Thyroid gland (tissue), 4 donors: ENCODE measurements at places on chromosomes 16 and 17. TPM values are rescaled to one million over a fixed set of nuclear protein-coding genes. Genes with fewer than 3 reads are reported as not detected.

DNA sequence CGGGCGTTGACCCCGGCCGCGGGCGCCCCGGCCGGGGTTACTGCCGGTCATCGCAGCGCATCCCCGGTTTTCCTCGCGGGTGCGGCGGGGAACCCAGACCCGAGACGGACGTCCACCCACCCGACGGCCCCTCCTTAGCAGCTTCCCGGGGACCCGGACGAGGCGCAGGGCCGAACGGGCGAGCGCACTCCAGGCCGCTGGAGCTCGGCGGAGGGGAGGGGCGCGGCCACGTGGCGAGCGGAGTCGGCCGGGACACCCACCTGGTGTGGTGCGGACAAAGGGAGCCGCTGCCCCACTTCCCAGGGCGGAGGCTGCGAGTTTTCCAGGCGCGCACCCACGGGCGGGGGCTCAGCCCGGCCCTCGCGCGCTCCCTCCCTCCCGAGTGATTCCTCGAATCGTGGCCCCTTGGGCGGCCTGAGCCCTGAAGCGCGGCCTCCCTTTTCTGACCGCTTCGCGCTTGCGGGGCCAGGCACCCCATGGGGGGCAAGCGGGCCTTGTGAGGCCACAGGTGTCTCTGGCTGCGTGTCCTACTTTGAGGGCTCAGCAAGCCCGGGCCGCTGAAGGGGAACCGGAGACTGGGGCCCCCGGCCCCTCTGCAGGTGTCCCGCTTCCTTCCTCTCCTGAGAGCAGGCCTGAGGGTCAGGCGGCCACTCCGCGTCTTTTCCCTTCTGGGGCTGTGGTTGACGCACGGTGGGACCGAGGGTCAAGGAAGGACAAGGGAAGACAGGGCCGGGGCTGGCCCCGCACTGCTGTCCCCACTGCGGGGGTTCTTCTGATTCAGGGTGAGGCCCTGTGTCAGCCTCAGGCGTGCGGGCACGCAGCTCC, 1.1 kb upstream of the FASN start:
- peak overlapping the region; percentile 9 for H3K4me3 ChIP-seq
- H3K4me1 ChIP-seq = peaks cover 29% of the 10 kb centered on the region
- peaks cover 13% of the 10 kb centered on the region for H3K36me3 ChIP-seq

DNA sequence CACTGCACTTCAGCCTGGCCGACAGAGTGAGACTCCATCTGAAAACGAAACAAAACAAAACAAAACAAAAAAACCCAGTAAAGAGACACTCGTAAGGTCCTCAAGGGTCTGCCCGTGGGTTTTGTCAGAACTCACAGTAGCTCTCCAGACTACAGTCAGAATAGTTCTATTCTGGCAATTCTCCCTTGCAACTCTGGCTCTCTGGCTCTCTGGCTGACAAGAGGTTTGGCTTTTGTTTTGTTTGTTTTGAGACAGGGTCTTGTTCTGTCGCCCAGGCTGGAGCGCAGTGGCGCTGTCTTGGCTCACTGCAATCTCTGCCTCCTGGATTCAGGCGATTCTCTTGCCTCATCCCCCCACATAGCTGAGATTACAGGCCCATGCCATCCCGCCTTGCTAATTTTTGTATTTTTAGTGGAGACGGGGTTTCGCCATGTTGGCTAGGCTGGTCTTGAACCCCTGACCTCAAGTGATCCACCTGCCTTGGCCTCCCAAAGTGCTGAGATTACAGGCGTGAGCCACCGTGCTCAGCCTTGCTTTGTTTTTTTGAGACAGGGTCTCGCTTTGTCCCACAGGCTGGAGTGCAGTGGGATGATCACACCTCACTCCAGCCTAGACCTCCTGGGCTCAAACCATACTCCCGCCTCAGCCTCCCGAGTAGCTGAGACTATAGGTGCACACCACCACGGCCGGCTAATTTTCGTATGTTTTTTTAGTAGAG, 20.5 kb upstream of the CHP2 start:
- no peak overlapping the region for H3K4me3 ChIP-seq
- no peaks in the 10 kb centered on the region for H3K36me3 ChIP-seq
- H3K27me3 ChIP-seq = no peaks in the 10 kb centered on the region

DNA sequence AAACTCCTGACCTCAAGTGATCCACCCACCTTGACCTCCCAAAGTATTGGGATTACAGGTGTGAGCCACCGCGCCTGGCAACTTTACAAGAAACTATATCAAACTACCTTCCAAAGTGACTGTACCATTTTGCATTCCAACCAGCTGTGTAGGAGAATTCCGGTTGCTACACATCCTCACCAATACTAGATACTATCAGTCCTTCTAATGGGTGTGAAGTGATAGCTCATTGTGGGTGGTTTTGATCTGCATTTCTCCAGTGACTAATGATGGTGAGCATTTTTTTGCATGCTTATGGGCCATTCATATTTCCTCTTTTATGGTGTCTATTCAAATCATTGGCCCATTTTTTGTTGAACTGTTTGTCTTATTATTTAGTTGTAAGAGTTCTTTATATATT, 37.7 kb downstream of the SCNN1B start:
- H3K27me3 ChIP-seq = no peaks in the 10 kb centered on the region
- DNase-seq = no peak
- no peak overlapping the region for H3K27ac ChIP-seq

The GNG13 gene
- total RNA-seq = not detected

GRCh38 chr17:10357768-10358167, 15.0 kb downstream of the MYH13 start:
- H3K4me3 ChIP-seq = no peak overlapping the region
- no peaks in the 10 kb centered on the region for H3K36me3 ChIP-seq
- no peaks in the 10 kb centered on the region for H3K27me3 ChIP-seq
- no peak overlapping the region for H3K27ac ChIP-seq

GRCh38 chr17:44587339-44587738, 30.1 kb downstream of the FZD2 start:
- H3K27ac ChIP-seq = no peak overlapping the region
- H3K4me1 ChIP-seq = no peaks in the 10 kb centered on the region
- no peak overlapping the region for H3K4me3 ChIP-seq
- no peaks in the 10 kb centered on the region for H3K36me3 ChIP-seq
- no peaks in the 10 kb centered on the region for H3K27me3 ChIP-seq
- DNase-seq = peak; percentile 53

DNA sequence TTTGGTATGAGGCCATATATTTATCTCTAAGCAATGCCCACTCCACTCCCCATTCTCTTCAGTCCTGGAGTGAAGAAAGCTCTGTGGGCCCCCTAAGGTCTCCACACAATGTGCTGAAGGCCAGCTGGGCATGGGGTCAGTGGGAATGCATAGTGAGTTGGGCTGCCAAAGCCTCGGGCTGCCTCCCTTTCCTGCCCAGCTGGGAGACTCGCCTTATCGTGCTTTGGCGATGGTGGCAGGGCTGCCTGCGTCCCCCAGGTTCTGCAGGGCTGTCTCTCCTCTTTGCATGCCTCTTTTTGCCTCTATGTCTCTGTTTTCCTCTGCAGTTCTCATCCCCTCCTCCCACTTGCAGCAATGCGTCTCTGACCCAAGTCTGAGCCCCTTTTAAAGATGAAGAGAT, 116.5 kb downstream of the CYLD start:
- H3K36me3 ChIP-seq = no peaks in the 10 kb centered on the region
- no peak overlapping the region for H3K4me3 ChIP-seq
- H3K4me1 ChIP-seq = no peaks in the 10 kb centered on the region
- no peak for DNase-seq
- H3K27me3 ChIP-seq = no peaks in the 10 kb centered on the region

The VMO1 gene
- 1.8 TPM for total RNA-seq

DNA sequence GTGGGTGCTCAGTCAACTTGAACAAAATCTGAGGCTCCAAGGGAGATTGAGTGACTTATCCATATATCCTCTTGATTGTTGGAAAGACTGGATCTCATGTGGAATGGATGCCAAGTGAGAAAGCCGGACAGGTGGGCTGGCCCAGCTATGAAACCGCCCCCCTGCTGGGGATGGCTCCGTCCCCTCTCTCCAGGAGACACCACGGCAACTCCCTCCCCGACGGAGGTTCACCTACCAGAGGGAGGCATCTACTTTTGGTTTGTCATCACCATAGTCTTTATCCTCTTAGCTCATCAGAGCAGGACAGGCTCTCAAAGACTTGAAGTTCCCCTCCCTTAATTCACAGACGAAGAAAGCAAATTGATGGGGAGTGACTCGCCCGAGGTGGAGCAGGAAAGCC, 1.8 kb upstream of the ALG1 start:
- peaks cover 2% of the 10 kb centered on the region for H3K36me3 ChIP-seq
- no peak overlapping the region for H3K27ac ChIP-seq
- DNase-seq = no peak
- peaks cover 28% of the 10 kb centered on the region for H3K4me1 ChIP-seq

GRCh38 chr16:10552998-10553491, 27.4 kb downstream of the EMP2 start:
- H3K36me3 ChIP-seq = no peaks in the 10 kb centered on the region
- DNase-seq = no peak
- H3K27ac ChIP-seq = no peak overlapping the region
- peaks cover 11% of the 10 kb centered on the region for H3K4me1 ChIP-seq

DNA sequence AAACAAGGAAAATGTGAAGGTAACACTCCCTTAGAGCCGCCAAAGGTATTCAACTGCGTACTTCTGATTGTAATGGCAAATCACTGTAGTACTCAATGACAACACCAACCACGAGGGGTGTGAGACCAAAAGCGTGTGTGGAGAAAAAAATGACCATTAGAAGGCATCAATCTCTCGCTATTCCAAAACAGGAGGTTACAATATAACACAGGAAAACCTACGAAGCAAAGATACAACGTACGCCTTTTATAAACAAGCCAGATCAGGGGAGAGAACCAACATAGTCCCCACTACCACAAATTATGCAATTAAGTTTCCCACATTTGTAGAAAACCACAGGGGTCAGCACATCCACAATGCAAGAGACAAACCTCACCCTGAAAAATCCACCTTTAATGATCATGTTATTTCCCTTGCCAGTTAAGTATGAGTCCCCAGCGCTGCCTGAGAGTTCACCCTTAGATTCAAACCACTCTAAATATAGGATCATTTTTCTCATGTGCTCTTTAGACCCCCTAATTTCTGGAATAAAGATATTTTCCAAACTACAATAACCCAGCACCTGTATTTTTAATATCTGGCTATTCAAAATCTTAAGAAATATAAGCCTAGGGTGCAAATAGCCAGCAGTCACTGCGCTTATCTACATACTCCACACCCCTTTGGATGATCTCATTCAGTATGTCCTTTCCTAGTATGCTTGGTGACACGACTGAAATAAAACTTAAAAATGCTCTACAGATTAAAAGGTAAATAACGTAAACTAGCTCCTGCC, 12.4 kb downstream of the TEX14 start:
- H3K27me3 ChIP-seq = no peaks in the 10 kb centered on the region
- no peaks in the 10 kb centered on the region for H3K36me3 ChIP-seq
- H3K4me1 ChIP-seq = no peaks in the 10 kb centered on the region
- H3K27ac ChIP-seq = no peak overlapping the region
- H3K4me3 ChIP-seq = no peak overlapping the region
- no peak for DNase-seq

GRCh38 chr17:18226284-18226945, 980 bp downstream of the LLGL1 start:
- no peak for DNase-seq
- H3K4me3 ChIP-seq = peak overlapping the region; percentile 47
- peaks cover 12% of the 10 kb centered on the region for H3K4me1 ChIP-seq
- H3K36me3 ChIP-seq = no peaks in the 10 kb centered on the region
- H3K27ac ChIP-seq = no peak overlapping the region

GRCh38 chr17:77856551-77857305, 101.8 kb upstream of the TNRC6C start:
- no peak overlapping the region for H3K27ac ChIP-seq
- no peaks in the 10 kb centered on the region for H3K27me3 ChIP-seq
- H3K4me3 ChIP-seq = no peak overlapping the region

- H3K36me3 ChIP-seq = no peaks in the 10 kb centered on the region
- DNase-seq = peak; percentile 15
- H3K4me3 ChIP-seq = no peak overlapping the region
These were observed 21.9 kb downstream of the ZNF423 start for GRCh38 chr16:49833796-49834530.

DNA sequence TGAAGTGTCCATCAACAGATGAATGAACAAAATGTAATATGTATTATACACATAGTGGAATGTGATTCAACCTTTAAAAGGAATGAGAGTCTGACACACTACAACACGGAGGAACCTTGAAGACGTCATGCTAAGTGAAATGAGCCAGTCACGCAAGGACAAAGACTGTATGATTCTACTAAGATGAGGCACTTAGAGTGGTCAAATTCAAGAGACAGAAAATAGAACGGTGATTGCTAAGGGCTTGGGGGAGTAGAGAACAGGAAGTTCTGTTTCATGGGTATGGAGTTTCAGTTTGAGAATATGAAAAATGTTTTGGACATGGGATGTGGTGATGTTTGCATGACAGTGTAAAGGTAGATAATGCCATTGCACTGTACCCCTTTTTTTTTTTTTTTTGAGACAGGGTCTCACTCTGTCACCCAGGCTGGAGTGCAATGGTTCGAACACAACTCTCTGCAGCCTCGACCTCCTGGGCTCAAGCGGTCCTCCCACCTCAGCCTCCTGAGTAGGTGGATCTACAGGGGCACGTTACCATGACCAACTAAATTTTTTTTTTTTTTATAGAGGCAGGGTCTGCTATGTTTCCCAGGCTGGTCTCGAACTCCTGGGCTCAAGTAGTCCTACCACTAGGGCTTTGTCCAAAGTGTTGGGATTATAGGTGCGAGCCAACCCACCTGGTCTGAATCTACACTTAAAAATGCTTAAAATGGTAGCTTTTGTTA, 2.9 kb upstream of the CCDC102A start:
- peaks cover 20% of the 10 kb centered on the region for H3K4me1 ChIP-seq
- H3K4me3 ChIP-seq = no peak overlapping the region
- H3K27me3 ChIP-seq = no peaks in the 10 kb centered on the region
- no peak for DNase-seq
- no peaks in the 10 kb centered on the region for H3K36me3 ChIP-seq

The CALB2 gene
- total RNA-seq = not detected

GRCh38 chr16:27238016-27238587, 30.5 kb downstream of the NSMCE1 start:
- H3K4me3 ChIP-seq = no peak overlapping the region
- no peaks in the 10 kb centered on the region for H3K27me3 ChIP-seq
- peaks cover 6% of the 10 kb centered on the region for H3K36me3 ChIP-seq

The CACNG1 gene
- total RNA-seq = not detected

The KRT23 gene
- total RNA-seq = 4.6 TPM
